ENCODE measurements at places on chromosomes 4 and X.

DNA sequence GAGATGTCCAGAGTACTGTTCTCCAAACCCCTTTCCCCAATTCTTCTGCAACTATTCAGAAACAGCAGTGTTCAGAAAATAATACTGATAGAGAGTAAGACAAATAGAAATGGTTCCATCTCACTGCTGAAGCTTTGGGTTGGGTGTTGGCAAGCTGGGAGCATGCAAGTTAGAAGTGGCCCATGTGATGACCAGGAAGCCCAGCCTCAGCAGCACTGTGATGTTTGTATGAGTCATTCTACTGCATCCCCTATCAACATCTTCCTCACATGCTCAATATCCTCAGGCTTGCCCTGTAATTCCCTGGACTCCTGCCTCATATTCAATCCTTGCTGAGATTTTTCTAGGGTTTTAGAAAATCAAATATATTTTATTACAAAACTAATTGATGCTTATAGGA lies 96.5 kb downstream of the CHRDL1 start:
- no peak for DNase-seq

DNA sequence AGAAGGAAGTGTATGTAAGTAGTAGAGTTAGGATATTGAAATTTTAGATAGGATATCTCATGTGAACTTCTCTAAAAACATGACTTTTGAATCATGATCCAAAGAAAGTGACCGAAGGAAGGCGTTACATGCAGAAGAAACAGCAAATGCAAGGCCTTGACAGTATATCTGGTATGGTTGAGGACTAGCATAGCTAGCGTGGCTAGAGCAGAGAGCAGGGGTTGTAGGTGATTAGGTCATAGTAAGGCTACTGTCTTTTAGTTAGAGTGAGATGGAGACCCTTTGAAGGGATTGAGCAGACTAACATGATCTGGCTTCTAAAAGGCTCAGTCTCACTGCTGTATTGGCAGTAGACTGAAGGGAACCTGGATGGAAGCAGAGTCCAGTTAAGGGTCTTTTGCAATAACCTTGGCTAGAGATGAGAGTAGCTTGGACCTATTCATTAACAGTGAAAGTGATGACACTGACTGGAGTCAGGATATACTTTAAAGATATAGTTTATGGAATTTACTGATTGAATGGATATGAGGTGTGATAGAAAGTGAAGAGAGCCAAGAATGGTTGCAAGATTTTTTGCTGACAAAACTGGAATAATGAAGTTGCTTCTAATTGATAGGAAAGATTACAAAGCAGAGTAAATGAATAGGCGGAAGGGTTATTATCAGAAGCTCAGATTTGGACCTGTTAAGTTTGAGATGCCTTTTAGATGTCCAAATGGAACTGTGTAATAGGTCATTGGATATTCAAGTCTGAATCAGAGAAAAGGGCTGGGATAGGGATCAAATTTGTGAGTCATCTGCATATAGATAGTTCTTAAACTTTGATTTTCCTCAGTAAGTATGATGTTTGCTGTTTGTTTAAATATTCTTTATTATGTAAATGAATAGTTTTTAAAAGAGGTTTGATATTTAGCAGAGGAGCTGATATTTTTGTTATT lies 59.8 kb downstream of the MRPL1 start:
- no peak for DNase-seq

DNA sequence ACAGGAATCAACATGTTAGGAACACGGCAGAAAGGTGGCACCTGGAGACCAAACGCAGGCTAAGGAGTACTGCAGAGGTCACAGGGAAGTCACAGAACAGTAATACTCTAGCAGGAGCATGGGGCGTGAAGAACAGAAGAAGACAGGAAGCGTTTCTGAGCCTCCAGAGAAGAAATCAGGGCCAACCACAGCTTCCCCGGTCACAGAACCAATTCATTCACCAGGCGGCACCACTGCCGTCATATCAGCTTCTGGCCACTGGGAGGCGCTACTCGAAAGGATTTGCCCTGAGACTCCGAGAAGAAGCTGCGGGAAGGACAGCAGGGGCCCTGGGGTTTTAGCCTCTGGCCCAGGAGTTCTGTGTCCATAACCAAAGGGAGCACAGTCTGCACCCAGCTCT lies 78.0 kb upstream of the DRD5 start:
- no peak for DNase-seq

- DNase-seq: no peak
These were observed 17.4 kb downstream of the GABRA4 start for GRCh38 chr4:46975812-46976553.

- no peak for DNase-seq
These were observed 1.1 kb upstream of the DKK2 start for GRCh38 chr4:107037199-107037584.

DNA sequence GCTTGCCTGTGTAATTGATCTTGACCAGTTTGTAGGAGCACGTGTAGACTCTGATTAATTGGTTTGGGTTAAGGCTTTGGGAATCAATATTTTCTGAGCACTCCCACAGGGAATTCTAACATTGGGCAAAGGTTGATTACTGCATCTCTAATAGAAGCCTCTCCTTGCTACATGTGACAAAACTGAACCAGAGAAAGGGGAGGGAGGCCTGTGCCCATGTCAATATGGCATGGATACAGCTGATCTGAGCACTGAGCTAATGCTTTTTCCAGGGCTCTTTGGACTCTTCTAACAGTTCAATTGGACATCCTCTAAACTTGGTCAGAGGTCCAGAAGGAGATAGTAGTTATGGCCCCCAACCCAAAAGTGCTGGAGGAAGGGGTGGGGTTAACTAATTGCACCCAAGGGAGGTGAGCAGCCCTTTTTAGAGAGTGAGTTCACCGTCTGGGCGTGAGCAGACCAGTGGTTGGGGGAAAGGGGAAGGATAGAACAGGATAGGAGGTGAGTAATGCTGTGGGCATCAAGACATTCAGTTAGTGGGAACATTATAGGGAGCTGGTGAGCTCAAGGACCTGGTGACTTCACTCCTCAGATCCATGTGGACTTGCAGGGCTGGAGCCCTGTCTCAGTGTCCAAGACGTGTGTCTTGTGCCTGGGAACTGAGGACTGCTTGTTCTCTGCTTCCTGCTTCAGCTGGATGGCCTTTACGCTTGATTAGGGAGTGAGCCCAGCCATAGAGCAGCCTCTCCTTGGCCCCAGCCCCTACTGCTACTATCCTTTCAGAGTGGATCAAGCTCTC lies 22.8 kb downstream of the MSN start:
- DNase-seq: no peak

DNA sequence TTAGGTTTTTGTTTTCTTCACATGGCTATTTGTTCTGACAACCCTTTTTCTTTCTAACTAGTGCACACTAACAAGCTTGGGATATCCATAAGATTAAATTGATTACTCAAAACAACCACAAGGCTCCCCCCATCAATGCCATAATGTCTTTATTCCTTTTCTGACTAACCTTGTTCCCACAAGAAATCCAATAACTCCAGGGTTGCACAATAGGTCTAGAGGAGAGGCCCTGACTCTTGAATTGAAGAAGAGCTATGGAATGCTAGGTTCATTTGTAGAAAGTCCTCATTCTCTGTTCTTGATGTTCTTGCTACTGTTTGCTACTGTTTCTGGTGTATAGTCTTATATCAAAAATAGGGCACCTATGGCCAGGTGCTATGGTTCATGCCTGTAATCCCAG lies 71.0 kb downstream of the PRRG1 start:
- DNase-seq: no peak

DNA sequence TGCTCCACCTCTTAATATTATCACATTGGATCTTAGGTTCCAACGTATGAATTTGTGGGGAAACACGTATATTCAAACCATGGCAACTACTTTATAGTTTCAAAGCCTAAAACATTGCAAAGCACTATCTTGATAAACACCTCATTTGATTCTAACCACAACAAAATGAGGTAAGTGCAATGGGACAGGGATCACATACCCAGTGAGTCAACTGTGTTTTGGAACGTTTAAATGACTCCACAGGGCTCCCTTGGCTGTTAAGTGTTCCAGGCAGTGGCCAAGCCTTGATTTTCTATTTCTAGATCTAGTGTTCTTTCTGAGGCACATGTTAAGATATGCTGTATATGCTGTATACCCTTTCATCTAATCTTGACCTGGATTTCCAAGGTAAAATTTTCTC lies 54.5 kb upstream of the C1QTNF7 start:
- no peak for DNase-seq

- DNase-seq: peak; percentile 53
These were observed 34.4 kb downstream of the SLAIN2 start for GRCh38 chr4:48375651-48376304.

GRCh38 chrX:72309297-72310071 lies 3.8 kb upstream of the CITED1 start:
- DNase-seq: no peak

DNA sequence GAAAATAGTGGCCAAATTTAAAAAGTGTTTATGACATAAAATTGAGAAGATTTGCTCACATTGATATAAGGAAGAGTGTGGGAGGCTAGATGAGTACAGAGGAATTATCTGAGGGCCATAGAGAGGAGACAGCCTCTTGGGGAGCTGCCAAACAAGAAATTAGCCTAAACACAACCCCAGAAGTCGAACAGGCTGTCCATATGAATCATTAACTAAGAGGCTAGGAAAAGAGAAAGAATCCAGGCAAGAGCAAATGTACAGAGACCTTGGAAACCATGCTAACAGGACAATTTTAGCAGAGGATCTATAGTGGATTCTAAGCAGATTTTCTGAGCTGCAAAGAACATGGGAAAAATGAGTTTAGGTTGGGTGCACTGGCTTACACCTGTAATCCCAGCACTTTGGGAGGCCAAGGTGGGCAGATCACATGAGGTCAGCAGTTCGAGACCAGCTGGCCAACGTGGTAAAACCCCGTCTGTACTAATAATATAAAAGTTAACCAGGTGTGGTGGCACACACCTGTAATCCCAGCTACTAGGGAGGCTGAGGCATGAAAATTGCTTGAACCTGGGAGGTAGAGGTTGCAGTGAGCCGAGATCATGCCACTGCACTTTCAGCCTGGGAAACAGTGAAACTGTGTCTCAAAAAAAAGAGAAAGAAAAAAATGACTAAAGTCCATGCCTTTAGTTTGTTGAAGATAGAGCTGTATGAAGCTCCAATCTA lies 76.1 kb downstream of the NWD2 start:
- DNase-seq: no peak

DNA sequence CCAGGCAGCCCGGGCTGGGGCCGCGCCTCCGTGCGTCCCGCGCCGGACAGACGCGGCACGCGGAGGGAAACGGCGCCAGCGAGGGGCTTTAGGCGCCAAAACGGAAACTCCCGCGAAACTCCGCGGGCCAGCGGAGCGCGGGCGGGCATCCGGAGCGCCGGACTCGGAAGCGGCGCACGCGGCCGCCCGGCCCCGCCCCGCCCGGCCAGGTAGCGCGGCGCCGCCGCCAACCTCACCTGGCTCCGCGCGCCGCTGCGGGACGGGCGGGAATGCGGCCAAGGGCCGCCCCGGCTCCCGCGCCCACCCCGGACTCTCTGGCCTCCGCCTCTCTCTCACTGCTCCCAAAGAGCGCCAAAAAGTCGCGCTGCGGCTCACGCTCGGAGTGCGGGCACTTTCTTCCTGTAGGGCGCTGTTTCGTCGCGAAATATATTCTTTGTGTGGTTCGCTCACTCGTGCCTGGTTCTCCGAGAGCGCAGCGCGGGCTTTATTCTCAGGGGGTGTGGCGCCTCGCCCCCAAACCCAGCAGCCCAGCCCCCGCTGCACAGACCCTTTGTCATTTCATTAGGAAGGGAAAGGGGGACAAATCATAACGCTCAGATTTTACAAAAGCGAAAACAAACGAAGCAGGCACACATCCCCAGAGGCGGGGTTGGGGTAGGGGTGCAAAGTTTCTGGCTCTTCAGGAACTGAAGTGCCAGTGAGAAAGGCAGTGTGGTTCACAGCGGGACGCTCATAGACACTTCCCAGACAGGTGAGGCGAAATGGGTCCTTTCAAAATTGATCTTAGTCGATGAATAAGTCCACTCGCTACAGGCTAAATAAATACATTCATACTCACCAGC lies 961 bp upstream of the MBNL3 start:
- no peak for DNase-seq

DNA sequence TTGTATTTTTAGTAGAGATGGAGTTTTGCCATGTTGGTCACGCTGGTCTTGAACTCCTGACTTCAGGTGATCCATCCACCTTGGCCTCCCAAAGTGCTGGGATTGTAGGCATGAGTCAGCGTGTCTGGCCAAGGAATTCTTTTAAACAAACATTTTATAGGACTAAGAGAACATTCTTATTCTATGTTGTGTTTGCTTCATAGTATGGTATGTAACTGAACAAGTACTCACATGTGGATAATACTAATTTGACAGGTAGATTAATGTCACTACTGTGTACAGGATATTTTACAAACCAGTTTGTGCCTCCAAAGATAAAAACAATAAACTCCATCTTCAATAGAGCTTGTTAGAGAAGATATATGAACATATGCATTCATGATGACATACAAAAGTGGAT lies 1353.4 kb downstream of the PCDH7 start:
- no peak for DNase-seq

GRCh38 chr4:39166177-39166576 lies 16.2 kb upstream of the WDR19 start:
- no peak for DNase-seq
